Foreskin melanocyte (primary cell): ENCODE measurements at places on chromosomes 7 and 10.

- no peak for DNase-seq
These were observed 70.4 kb upstream of the ATRNL1 start for GRCh38 chr10:115022733-115023132.

DNA sequence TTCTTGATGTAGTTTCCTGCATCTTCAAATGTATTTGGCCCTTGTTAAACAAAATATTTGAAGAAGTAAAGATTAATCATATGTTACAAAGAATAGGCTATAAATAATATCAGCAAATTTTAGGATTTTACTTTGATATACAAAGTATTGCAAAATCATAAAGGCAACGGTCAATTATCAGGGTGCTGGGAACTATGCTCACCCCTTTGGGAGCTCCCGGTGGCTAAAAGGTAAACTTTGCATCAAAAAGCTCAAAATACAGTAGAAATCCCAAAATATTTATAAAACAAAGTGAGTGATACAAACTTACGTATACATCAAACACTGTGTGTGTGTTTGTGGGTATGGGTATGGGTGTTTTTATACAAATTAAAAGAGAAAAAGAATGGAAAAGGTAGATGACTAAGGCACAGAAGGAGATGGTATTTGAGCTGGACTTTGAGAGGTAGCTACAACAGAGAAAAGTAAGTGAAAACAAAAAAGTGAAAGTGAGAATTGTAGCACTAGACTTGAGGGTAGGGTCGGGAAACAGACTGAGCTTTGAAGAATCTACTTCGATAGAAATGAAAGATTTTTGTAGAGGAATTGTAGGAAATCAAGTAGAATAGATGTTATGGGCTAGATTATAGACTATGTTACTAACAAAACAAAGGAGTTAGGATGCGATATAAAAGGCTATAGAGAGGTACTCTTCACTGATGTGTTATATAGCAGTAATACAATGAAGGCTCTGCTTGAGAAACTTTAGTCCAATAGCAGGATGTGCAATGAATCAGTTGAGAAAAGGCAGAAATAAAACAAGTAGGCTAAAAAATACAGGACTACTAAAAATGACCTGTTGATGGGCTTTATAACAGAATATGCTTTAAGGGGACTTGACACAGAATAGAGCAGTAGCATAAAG lies 52.8 kb downstream of the GNAT3 start:
- no peak for DNase-seq

DNA sequence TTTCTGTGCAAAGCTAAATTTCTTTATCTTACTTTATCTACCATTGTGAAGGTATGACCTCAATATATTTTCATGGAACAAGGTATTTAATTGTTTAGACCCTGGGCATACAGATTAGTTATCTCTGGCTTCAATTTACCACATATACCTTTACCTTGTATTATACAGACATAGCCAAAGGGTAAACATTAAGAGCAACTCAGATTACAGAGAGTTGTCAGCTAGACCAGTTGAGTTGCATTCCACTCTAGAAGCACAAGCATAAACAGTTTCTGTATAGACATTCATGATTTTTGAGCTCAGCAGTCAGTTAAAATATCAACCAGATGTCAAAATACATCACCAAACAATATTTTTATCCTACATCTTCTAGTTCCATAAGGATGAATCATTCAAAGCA lies 857.3 kb upstream of the ZWINT start:
- DNase-seq = no peak

DNA sequence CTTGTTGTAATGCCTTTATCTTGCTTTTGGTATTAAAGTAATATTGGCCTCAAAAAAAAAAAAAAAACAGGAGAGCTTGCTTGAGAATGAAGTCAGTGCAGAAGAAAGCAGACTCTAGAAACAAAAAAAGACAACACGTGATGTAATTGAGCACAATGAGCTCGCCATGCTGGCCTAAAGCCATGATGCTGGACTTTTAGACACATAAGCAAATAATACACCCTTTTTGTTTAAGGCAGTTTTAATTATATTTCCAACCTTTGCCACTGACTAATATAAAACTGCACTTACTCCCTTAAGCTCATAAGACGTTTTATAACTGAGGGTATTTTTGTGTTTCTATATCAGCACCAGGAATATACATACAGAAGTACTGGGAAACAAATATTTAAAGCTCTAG lies 798.3 kb downstream of the KCNMA1 start:
- peak; percentile 5 for DNase-seq

- no peak for DNase-seq
These were observed 226.3 kb downstream of the AHR start for GRCh38 chr7:17524746-17525145.

DNA sequence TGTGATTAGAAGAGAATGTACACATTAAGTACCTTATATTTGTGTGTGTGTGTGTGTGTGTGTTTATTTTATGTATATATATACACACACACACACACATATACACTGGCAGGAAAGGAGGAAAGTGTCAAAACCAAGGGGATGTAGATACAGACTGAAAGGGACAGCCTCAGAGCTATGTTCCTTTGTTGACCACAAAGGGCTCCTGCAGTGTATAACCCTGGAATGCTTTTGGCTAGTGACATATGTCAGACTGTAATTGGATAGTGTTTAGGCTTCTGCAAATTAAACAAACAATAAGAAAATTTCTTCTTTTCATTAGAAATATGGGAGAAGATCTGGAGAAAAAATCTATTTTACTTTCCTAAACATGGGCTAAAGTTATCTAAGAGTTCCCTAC lies 15.9 kb downstream of the GBF1 start:
- DNase-seq = no peak

DNA sequence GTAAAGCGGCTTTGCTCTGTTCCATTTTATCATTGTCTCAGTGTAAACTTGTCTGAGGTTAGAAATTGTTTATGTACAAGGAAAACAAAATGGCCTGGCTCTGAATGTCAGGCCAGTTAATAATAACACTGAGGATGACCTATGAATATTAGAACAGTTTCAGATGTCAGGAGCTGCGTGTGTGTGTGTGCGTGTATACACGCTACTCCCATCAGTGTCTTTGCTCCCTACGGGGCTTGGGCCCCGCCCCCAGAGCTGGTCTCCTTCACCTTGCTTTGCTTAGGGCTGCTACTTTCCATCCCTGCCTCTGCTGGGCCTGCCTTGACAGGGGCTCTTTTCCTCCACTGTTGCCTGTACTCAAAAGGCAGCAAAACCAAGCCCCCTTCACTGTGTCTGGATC lies 142.3 kb upstream of the BET1 start:
- no peak for DNase-seq

- DNase-seq = no peak
These were observed 87.8 kb downstream of the LARP4B start for GRCh38 chr10:843703-844102.

- no peak for DNase-seq
These were observed 1.6 kb downstream of the SFMBT2 start for GRCh38 chr10:7409045-7409731.

DNA sequence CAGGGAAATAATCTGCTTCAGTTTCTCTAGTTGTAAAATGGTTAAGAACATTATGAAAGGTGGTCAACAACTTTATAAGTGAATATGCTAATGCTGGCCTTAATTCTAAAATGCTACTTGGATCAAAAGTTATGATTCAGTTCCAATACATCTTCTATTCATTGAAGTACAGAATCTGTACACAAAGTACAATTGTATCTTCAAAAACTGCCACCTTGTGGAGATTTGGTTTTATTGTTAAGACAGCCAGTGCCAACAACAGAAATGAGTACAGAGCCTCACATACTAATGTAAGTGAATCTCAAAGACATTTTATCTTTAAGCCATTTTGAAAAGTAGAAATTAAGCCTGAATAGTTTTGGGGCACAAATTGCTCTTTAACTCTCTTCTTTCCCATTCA lies 194.0 kb downstream of the CFTR start:
- peak; percentile 16 for DNase-seq

- DNase-seq = peak; percentile 18
These were observed 490 bp downstream of the CADPS2 start for GRCh38 chr7:122885583-122886356.

- DNase-seq = no peak
These were observed 1082.9 kb downstream of the LRMDA start for GRCh38 chr10:76514321-76514720.

- DNase-seq = no peak
These were observed 50.6 kb downstream of the ABLIM1 start for GRCh38 chr10:114607358-114607998.

DNA sequence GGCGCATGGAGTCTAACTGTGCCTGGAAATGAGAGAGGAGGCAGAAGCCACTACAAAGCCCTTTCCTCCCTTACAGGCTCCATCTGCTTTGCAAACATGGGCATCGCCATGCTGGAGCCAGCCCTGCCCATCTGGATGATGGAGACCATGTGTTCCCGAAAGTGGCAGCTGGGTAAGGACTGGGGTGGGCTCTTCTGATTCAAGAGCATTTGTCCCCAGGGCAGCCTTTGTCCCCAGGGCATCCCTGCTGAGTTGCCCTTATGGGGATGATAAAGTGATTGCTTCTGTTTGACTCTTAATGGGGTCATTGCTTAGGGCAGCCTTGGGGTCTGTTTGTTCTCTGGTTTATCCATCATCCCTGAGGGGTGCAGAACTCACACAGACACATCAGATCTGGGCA lies 16.8 kb downstream of the SLC18A2 start:
- DNase-seq = no peak

DNA sequence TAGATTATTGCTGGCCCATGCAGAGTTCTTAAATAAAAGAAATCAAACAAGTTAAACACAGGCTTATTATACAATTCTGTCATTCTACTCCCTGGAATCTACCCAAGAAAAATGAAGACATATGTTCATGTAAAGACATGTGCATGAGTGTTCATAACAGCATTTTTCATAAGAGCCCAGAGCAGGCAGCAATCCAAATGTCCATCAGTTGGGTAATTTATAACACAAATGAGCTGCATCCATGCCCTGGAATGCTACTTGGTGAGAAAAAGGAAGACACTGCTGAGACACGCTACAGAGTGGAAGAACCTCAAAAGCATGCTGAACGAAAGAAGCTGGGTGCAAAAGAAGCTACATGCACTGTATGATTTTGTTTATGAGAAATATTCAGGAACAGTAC lies 342.6 kb downstream of the TCERG1L start:
- no peak for DNase-seq

GRCh38 chr10:22183771-22184461 lies 33.9 kb downstream of the EBLN1 start:
- no peak for DNase-seq

GRCh38 chr7:108684629-108685028 lies 115.0 kb downstream of the DNAJB9 start:
- no peak for DNase-seq

DNA sequence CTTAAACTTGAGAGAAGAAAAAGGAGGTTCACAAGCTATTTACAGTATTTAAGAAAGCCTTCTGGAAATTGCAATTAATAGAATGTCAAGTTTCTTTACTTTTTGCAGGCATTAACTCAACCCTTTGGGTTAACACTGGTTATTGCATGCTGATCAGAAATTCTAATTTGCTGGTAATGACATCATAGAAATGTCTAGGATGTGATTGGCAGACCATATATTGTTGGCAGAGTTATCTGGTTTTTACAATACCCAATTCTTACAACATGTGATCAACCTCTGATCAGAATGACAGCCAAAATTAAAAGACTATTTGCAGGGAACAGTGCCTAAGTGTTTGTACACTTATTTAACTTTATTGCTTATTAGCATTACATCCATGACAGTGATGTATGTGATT lies 1.6 kb upstream of the CASD1 start:
- no peak for DNase-seq

DNA sequence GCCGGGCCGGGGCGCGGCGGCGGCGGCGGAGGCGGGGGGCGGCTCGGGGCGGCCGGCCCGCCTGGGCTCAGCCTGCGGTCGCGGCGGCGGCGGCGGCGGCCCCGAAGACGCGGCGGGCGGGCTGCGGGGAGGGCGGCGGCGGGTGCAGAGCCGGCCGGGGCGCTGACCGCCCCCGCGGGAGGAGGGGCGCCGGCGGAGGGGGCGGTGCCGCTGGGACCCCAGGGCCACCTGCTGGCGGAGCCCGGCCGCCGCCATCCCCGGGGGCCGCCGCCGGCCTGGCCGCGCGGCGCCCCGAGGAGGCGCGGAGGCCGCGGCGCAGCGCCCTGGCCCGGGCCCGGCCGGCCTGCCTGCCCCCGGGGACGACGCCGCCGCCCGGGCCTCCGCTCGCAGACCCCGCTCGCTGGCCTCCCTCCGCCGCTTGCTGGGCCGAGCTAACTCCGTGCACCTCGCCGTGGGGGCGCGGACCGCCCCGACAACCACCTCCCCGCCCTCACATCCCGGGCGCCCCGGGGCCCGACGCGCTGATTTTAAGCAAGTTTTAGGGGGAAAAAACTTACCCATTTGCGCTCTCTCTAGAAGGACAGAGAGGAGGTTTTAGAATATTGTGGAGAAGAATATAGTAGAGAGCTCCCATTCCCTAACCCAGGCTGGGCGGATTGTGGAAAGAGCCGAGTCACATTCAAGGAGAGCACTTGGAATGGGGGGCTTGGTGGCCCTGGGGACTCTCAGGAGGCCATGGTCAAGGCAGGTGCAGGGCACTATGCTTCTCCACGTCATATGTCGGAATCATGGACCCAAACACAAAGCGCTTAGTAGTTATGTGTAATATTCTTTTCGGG lies at the start of gene BEND7:
Gene BEND7, minus strand, starts transcription at position 140 of the 839 bp plus-strand sequence. CDS start 481 bp downstream, outside the sequence.
- DNase-seq = no peak
